Ecto neural progenitor cell (in vitro differentiated cells): ENCODE measurements at places on chromosomes 5 and 9.
A peak's percentile ranks its signal among the peaks of the same experiment; 100 is the strongest.

GRCh38 chr5:172106511-172107356 lies 81.3 kb downstream of the STK10 start:
- DNase-seq: peak; percentile 86

GRCh38 chr5:134819407-134819963 lies 26.3 kb upstream of the C5orf24 start:
- DNase-seq: no peak

DNA sequence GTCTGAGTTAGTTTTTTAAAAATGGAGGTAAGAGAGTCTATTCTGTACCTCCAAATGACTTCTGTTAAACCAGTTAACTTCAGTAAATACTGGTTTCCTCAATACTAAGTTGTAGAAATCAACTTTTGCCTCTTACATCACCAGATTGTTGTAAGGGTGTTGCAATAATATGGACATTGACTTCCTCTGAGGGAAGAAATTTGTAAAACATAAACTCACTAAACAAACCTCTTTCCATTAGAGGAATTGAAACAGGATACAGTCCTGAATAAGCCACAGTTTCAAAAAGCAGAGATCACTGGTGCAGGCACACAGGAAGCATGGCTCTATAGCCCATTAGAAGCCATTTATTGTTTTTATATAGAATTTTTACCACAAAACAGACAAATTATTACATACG lies 32.7 kb upstream of the SLCO6A1 start:
- no peak for DNase-seq

DNA sequence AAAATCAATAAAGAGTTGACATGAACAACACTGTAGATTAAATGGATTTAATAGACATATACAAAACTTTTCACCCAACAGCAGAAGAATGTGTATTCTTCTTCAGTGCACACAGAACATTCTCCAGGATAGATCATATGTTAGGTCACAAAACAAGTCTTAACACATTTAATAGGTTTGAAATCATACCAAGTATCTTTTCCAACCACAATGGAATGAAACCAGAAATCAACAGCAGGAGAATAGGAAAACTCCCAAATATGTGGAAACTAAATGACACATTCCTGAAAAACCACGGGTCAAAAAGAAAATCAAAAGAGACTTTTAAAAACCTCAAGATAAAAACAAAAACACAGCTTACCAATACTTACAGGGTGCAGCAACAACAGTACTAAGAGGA lies 790.1 kb upstream of the ZNF608 start:
- DNase-seq: no peak

GRCh38 chr9:115305543-115305942 lies 187.6 kb upstream of the TNC start:
- no peak for DNase-seq

GRCh38 chr5:83645936-83646335 lies 74.7 kb downstream of the HAPLN1 start:
- no peak for DNase-seq

DNA sequence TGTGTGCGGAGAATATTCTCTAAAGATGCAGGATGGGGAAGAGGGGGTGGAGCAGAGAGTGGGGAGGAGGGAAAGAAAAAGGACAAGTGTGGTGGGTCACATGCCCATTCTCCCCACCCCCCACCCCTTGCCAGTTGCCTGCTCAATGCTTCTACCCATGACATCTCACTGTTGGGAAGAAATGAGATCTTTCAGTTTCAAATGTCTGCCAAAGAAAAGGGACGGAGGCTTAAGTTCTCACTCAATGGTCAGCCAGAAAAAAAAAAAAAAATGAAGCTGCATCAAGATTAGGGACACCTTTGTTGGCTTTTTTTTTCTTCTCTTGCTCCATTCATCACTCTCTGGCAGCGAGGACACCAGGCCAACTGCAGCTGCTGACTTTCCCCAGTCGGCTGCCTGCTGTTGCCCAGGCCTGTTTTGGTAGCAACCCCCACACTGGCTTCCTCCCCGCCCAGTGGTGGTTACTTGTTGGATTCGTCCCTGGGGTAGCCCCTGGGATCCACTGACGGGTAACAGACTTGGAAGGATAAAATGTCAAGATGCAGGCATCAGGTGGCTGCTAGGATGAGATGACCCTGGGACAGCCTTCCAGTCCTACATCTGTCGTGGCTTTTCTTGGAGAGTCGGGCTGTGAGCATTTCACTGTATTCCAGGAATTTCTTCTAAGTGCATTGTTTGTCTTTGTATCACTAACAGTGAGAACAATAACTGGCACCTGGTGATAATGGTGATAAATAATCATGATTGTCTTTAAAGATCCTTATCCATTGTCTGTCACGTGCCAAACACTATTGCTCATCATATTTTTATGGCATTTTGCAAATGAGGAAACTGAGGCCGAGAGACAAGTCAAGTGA lies 9.1 kb downstream of the WWC1 start:
- DNase-seq: no peak

DNA sequence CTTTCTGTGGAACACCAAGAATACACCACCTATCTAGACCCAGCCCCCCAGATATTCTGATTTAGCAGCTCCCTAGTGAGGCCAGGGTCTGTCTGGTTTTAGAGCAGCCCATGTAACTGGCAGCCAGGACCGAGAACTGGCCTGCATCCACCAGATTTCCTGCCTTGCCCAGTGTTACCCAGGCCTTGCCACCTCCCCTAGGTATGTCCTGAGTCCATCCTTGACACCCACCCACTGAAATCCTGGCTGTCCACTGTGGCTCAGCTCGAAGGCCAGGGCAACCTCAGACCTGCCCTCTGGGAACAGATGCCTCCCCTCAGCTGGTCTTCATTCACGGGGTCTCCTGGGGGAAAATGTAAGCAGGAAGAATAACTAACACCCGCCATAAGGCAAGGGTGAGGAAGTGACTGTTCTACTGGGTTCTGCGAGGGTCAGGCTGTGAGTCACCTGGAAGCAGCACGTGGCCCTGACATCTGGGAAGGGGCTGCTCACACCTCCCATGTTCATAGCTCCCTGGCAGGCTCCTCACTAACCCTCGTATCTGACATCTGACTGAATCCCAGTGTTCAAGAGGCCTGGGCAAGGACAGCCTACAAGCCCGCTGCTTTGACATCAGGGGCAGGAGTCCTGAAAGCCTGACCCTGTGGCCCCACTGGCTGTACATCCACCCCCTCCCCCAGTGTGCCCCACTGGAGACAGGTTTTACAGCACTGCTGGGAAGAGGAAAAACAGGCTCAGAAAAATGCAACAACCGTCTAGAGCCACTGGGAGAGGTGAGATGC lies 72.7 kb downstream of the SEMA4D start:
- DNase-seq: no peak

- DNase-seq: no peak
Measured at GRCh38 chr5:177501874-177502678, 4.7 kb upstream of the PDLIM7 start.

- no peak for DNase-seq
Measured at GRCh38 chr5:95861221-95861863, 38.8 kb upstream of the GLRX start.

DNA sequence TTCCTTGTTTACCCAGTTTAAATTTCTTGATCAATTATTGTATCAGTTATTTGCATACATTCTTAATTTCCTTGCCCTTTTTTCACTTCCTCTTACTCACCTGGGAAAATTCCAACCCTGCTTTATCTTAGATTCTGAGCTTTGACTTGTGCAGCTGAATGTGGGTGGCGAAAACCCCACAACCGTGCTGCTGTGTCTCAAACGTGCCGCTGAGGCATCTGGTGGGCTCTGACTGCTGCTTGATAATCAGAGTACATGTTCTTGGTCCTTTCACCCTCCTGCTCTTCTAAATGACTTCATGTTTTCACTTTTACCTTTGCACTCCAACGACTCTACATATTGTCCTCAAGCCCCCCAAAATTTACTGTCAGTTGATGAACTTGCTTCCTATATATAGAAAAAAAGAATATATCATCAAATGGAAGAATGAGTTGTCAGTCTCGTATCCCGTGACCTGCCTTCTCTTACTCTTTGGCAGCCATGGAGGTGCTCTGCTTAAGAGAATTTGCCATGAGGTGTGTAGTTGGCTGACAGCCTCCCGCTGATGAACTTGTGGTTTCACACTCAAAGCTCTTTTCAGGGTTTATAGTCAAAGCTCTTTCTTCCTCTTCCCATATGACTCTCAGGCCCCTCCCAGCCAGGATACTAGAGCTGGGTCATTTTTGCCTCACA lies 14.0 kb upstream of the JAK2 start:
- DNase-seq: no peak

- no peak for DNase-seq
Measured at GRCh38 chr5:112935675-112936074, 13.6 kb upstream of the REEP5 start.

GRCh38 chr5:115265220-115265619 lies 2.5 kb upstream of the PGGT1B start:
- DNase-seq: no peak

DNA sequence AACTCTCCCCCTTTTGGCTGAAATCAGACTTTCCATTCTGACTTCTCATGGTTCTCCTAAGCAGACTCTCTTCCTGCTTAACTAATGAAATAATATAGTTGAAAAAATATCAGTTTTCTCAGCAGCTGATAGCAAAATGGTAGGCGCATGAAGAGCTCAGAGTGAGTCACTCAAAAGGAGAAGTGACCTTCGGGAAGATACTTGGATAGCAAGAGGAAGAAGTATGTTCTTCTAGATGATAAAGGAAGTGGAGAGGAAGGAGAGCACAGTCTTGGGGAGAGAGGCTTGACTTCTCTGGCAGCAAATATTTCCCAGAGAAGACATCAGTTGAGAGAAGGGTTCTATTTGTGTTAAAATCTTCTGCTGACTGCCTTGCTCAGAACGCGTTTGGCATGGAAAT lies 101.5 kb downstream of the TAF11L14 start:
- DNase-seq: no peak

- no peak for DNase-seq
Measured at GRCh38 chr5:169651526-169651925, 14.5 kb downstream of the DOCK2 start.

DNA sequence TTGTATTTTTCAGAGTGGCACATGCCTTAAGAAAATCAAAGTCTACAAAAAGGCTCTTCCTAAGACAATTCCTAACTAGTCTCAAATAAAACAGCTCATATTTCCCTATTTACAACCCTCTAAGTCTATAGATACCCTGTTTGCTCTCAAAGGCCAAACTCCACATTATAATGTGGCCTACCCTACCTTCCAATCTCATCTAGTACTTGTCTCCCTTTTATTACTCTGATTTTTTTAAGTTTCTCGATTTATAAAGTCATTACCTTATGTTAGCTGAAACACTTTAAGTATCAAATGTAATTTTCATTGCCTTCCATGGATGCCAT lies 19.4 kb downstream of the KIAA1191 start:
- no peak for DNase-seq

- no peak for DNase-seq
Measured at GRCh38 chr9:34456151-34456550, 2.2 kb downstream of the FAM219A start.

GRCh38 chr9:4147476-4148230 lies 152.2 kb downstream of the GLIS3 start:
- no peak for DNase-seq

DNA sequence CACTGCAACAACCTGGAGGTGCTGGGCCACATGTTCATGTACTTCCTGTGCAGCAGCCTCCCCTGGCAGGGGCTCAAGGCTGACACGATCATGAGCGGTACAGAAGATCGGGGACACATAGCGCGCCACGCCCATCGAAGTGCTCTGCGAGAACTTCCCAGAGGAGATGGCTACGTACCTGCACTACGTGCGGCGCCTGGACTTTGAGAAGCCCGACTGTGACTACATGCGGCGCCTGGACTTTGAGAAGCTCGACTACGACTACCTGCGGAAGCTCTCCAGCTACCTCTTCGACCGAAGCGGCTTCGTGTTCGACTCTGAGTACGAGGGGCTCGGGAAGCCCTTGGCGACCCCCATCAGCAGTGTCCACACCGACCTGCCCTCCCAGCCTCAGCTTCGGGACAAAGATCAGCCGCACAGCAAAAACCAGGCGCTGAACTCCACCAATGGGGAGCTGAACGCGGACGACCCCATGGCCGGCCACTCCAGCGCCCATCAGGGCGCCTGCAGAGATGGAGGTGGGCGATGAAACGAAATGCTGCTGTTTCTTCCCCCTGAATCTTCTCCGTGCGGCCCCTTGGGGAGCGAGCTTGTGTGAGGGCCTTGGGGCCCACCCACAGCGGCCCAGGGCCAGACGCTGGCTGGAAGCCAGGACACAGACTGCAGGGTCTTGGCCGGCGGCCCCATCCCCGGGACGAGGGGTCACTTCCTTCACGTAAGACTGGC lies 56.5 kb downstream of the JAK2 start:
- no peak for DNase-seq

- no peak for DNase-seq
Measured at GRCh38 chr9:107397076-107398044, 92.2 kb downstream of the KLF4 start.

DNA sequence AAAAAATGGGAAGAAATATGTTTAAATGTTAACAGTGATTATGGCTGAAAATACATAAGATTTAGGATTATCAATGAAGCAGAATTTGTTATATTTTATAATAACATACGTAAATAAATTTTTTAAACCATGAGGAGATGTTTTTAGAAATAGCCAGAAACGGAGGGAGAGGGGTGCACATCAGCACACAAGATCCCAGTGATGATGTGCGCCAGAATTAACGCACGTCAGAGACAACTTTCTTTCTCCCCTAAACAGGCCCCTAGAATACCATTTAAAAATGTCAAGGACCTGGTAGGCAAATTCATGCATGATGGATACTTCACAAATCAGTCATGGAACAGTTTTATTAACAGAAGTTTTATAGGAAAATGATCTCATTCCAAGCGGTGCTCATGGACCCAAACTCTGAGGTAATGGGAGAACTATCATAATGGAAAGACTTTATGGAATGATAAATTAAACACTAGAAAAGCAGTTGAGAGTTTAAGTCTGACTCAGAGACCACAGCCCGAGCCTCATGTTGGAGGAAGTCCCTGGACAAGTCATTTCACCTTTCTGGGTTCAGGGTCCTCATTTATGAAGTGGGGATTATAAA lies 258.9 kb upstream of the GAS1 start:
- DNase-seq: no peak

- DNase-seq: no peak
Measured at GRCh38 chr9:88313364-88314220, 74.7 kb upstream of the SPIN1 start.

DNA sequence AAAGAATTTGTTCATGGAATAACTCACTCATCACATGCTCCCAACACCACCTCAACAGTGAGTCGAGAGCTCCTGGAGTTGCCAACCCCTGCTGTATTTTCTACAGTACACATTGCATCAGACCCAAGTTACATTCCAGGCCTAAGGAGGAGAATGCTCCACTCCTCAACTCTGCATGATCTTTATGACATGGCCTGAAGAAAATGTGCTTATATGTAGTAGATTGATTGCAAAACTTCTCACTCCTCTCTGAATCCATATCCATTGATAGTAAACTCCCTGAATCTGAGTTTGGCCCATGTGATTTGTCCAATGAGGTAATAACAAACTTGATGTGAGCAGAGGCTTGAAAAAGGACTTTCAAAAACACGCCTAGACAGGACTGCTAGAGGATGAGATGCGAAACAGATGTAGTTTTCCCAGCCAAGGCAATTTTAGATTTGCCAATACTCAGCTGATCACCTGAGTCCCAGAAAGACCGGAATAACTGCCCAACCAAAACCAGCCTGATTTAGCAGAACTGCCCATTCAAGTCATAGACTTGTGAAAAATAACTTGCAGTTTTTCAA lies 29.0 kb upstream of the PAPPA start:
- DNase-seq: no peak

GRCh38 chr5:170791325-170791954 lies 7.9 kb downstream of the GABRP start:
- peak; percentile 75 for DNase-seq
